ENCODE measurements at places on chromosomes 6 and 20.

GRCh38 chr6:167161851-167162467, 4.2 kb upstream of the GPR31 start:
- no peak for DNase-seq

- DNase-seq, result no peak
These were observed 549.0 kb downstream of the CDH26 start for GRCh38 chr20:60507087-60507694.

DNA sequence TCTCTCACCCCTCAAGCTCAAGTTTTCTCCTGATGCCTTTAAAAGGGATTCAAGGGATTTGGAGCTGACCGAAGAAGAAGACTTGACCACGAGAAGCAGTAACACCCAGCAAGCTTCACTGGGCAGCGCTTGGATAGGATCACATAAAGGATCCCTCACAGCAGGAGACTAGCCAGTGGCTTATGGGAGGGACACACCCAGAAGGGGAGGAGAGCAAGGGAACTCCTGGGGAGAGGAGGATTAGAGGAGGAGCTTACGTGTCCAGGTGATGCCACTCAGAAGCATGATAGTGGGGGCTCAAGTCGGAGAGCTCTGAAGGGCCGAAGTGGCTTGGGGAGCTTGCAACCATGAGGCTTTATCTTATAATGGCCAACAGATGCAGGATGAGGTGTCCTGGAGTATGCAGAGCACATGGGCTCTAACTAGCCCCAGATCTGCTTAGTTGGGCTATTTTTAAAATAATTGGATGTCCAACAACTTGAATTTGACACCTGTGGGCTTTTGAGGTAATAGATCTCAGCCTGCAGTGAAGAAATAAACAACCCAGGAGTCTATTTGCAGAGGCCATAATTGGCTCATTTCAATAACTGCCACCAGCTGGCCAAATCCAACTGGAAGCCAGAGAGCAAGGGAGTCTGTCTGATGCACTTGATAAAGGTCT, 137.9 kb upstream of the EXOC2 start:
- no peak for DNase-seq

DNA sequence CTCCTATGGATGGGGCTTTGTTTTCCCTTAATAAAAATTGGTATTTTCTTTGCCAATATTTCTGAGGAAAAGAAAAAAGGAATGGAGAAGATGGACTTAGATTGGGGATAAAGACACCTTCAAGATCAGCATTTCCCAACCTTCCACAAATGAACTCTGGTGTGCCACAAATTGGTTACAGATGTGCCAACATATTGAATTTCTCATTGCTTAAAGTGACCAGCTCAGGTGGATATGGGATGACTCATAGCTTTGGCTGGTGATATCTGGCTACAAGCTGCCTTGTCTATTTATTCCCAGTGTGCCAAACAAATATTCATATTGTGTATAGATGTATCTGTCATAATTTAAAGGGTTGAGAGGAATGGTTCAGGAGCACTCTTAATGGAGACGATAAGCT, 32.5 kb downstream of the THEMIS start:
- no peak for DNase-seq

DNA sequence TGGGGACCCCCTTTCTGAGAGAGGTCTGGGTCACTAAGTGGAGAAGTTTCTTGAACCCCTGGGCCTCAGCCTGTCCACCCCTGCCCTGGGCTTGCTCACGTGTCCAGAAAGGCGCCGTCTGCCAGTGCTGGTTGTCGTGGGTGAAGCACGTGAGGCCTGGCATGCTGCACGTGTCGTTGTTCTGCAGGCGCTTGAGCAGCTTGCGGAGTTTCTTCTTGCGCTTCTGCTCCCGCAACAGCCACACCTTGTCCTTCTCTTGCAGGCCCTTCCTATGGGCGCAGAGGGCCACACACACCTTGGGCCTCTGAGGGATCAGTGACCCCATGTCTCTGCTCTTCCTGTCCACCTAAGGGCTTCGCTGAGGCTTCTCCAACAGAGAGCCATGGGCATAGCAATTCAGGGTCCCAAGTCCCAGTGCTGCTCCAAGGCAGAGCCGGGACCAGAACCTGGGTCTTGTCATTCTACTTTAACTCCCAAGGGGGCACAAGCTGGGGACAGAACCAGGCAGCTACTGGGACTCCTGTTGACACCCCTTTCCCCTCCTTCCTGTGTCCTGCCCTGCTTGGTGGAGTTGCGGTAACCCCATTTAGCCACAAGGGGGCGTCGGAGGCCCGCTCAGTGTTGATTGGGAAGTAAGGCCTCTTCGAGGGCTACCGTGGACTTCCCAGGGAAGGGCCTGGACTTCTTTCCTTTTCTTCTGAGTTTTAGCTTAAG, 121.8 kb downstream of the SULF2 start:
- peak; percentile 54 for DNase-seq

DNA sequence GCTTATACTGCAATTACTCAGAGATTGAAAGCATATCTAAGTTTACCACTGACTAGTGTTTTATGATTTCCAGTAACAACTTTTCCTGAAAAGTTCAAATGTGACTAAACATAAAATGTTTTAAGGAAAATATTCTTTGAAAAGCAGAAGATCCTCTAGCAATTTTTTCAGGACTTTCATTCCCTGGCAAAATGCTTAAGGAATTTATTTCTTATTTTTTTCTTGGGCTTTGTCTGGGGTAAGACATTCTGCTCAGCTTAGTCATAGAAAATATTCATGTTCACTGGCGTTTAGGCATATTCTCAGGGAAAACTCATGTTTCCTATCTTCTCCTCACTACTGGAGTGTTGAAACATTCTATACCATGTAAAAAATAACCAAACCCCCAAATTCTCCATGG, 235.3 kb upstream of the CEP162 start:
- DNase-seq, result no peak

DNA sequence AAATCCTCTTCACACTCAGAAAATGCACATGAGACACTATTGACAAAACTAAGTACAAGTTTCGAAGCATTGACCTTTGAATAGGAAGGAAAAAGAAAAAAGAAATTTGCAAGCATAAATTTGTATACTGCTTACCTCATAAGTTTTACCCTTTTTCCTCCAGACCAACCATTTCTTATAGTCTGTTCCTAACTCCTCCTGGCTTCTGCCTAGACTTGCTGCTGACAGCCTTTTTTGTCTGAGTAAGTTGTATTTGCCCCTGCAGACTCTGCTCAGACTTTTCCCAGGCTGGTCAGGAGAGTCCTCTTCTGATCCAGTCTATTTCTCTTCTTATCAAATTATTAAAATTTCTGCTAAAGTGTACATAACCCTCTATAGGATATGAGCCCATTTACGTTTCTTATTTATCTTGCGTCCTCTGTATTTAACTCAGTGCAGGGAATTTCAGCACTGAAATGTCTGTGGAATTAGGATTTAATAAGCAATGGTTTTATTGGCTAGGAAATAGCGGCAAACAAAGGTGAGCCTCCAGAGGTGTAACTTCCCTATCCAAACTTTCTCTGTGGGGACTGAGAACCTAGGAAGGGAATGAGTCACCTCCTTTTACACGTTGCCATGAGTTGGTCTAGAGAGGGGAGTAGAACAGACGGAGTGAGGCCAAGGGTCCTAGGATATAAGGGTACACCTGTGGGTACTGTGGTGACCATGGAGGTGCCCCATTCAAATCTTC, 207.1 kb upstream of the MARCKS start:
- no peak for DNase-seq

DNA sequence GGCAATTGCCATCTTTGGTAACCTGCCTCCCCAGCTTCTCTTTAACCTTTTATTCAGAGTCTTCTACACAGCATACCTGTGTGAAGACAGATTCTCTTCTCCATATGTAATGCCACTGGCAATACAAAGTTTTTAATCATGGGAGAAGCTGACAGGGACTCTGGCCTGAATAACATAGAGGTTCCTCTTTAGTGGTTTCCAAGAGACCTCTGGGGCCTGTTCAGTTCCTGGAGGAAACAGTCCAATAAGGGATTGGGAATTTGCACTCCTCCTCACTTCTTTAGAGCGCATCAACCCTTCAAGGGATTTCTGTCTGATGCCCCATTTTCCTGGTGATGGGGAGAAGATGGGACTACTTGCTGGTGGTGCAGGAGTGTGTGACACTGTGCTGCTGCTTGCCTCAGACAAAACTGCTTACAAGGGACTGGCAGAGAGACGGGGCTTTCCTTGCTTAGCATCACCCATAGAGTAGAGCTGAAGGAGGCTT, 1.4 kb downstream of the RIMS1 start:
- no peak for DNase-seq

DNA sequence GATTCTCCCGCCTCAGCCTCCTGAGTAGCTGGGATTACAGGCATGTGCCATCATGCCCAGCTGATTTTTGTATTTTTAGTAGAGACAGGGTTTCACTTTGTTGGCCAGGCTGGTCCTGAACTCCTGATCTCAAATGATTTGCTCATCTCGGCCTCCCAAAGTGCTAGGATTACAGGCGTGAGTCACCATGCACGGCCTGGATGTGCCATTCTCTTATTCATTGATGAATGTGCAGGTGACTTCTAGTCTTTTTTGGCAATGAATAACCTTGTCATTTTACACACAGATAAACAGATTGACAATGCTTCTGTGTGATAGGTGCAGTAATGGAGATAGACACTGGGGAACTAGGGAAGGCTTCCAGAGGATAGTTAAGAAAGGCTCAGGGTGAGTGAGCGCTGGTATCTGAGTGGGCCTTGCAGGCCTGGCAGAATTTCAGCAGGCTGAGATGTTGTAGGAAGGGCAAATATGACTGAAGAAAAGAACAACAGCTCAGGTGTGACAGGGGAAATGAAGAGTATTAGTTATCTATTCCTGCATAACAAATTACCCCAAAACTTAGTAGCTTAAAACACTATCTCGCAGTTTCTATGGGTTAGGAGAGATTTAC, 23.3 kb downstream of the PPARD start:
- no peak for DNase-seq

- no peak for DNase-seq
These were observed 35.3 kb upstream of the BCAS1 start for GRCh38 chr20:54105653-54106052.

- DNase-seq, result no peak
These were observed 54.8 kb upstream of the SGK1 start for GRCh38 chr6:134372603-134373281.

- DNase-seq, result no peak
These were observed 12.9 kb downstream of the RANBP9 start for GRCh38 chr6:13698715-13699114.

DNA sequence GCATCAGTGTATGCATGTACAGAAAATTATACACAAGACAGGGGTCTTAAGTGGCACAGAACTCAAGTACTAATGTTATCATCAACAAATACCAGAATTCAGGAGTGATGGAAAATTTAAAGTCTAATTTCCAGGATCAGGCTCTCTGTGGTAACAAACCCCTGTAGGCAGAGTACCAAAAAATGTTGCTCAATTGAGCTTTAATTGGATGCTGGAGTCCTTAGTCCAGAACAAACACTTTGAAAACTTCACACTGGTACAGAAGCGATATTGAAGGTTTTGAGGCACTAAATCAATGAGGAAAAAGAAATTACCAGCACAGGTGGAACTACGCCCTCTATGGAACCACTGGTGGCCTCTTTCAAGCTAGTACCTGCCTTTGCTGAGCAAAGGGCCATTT, 113.1 kb downstream of the FOXC1 start:
- no peak for DNase-seq

- no peak for DNase-seq
These were observed 280.4 kb downstream of the PACRG start for GRCh38 chr6:163008186-163008585.

GRCh38 chr6:54320871-54321270, 12.6 kb downstream of the TINAG start:
- no peak for DNase-seq

DNA sequence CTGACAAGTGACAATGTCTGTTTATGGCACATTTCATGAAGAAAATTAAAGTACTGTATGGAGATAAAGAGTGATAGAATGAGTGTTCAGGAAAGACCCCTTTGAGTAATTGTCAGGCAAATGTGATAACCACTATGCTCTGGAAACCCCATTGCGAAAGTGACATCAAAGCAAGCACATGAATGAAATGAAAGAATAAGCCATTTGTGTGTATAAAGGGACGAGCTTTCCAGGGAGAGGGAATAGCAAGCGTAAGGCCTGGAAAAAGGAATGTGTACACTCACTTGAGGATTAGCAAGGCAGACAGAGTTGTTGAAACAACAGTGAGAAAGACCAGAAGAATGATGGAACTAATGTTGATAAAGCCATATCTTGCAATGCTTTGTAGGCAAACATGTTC, 490.0 kb downstream of the GRIK2 start:
- DNase-seq, result no peak
